ENCODE measurements at places on chromosomes 1 and 21. TPM values are rescaled to one million over a fixed set of nuclear protein-coding genes. Genes with fewer than 3 reads are reported as not detected.

Gene FMO5
- 0.27 TPM for total RNA-seq

Gene CDCA8
- total RNA-seq: 51.7 TPM

Gene CYP4X1
- not detected for total RNA-seq

Gene FABP3
- not detected for total RNA-seq

Gene GPR37L1
- 0.10 TPM for total RNA-seq

Gene KRTAP21-2
- total RNA-seq: not detected

Gene CRABP2
- 209 TPM for total RNA-seq

Gene GPR161
- total RNA-seq: 13.7 TPM

Gene NOS1AP
- 5.3 TPM for total RNA-seq

Gene LMO4
- 38.5 TPM for total RNA-seq

DNA sequence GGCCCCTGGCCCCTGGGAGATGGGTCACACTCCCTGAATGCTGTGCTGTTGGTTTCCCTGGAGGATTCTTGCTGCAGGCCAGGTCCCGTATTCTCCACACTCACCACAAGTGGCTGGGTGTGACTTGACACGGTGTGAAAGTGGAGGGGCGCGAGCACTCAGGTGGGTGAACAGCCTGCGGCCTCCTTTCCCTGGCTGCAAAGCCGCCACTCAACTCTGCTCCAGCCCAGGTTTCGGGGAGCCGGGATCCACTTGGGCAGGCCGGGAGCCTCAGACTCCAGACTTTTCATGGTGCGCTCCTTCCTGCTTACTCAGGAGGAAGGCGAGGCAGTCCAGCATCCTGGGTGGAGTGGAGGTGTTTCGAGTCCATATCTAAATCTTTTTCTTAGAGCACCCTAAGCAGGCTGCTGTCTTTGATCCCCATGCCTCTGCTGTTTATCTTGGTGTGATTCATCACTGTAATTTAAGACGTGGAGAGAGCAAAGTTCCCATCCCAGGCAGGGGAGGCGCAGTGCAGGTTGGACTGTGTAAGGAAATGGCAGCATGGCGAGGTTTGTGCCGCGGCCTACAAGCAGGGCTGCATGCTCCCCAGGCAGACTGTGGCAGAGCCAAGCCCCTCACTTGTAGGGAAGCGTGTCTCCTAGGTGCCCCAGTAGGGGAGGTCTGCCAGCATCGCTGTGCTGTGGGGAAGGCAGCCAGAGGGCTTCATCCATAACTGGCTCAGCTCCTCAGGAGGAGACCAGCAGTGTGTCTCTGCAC lies 29.6 kb downstream of the VANGL1 start:
- DNase-seq: peak; percentile 81

GRCh38 chr1:224497714-224498573 lies 63.3 kb upstream of the WDR26 start:
- no peak for DNase-seq

DNA sequence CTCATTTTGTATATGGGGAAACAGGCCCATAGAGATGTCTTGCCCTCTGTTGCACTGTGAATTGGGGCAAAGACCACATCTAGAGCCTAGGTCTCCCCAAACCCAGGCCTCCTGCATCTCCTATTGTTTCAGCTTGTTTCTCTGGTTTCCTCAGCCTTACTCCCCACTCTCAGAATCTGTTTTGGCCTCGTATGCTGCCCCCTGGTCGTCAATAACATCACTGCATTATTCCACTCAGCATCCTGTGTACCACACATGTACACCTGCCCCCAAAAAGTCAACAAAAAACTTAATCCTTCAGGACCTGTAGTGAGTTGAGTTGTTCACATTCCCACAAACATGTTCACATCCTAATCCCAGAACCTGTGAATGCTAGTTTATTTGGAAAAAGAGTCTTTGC lies 184.8 kb downstream of the BRINP2 start:
- DNase-seq: no peak

GRCh38 chr1:94528299-94528698 lies 13.3 kb downstream of the F3 start:
- DNase-seq: no peak

DNA sequence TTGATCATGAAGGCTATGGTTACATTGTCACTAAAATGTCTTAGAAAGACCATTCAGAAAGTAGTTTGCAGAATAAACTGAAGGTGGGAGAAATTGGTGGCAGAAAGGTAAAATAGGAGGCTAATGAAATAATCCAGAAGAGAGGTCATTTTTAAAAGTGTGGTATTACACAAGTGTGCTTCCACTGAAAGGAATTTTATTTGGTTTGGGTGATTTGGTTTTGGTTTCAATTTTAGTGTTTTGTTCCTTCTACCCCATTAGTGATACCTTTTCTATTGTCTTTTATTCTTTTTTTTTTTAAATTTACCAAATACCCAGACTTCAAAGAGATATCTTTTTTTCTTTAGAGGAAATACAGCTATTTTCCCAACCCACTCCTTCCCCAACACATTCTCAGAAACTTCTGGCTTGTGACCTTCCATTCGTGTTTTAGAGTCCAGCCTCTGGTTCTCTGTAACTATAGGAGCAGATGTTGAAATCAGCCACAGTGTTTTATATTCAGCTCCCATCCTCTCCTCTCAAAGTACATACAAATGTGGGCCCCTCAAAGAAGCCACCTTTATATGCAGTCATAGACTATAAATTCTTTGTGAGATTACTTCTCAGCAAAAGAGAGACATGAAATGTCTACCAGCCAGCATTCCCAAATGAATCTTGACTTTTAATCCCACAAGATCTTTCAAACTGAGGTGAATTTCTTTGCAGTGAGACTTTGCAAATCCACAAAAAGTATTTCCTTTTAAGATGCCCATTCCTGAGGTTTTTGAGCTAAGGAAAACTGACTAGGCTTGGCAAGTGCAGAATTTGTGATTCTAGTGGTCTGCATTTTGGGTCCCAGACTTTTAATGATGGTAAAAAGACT lies 42.0 kb upstream of the PALMD start:
- no peak for DNase-seq

GRCh38 chr1:109283748-109284600 lies 1.0 kb upstream of the PSRC1 start:
- DNase-seq: no peak

DNA sequence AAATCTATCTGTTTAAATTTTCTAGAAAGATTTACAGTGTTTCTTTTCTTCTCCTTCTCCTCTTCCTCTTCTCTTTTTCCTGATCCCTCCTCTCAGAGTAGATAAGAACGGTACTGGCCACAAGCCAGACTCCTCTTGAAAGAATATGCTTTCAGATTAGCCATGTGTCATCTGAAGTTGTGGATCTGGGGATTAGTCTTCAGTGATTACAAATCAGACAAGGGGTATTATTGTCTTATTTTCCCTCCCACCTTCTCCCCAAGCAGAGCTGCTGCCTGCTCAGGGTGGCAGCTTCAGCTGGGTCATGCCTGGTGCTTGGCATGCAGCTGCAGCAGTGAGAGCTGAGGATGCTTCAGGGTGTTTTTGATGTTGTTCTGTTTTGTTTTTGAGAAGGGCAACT lies 42.7 kb downstream of the SGIP1 start:
- no peak for DNase-seq

- DNase-seq: no peak
These were observed 56.7 kb downstream of the OVGP1 start for GRCh38 chr1:111370871-111371270.

DNA sequence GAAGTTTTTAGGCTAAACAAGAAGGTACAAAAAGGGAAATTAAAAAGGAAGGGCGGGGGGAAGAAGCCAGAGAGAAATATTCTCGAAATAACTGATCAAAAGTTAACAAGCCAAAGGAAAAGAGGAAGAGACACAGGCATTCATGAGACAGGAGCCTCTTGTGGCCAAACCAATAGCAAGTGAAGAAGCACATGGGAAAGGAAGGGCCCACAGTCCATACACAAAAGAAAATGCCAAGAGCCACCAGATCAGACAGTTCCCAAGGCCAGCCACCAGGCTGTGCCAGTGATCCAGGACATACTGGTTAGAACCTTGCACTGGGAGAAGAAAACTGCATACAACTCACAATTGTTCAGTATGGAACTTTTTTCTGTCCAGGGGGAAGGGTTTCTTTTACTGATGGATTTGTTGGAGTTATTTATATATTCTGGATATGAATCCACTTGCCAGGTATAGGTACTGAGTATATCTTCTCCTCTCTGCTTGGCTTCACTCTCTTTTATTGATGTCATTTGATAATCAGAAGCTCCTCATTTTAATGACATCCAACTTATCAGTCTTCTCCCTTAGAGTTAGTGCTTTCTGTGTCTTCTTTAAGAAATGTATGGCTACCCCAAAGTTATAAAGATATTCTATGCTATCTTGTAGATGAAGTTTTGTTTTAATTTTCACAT lies 76.8 kb downstream of the CD46 start:
- peak; percentile 73 for DNase-seq

DNA sequence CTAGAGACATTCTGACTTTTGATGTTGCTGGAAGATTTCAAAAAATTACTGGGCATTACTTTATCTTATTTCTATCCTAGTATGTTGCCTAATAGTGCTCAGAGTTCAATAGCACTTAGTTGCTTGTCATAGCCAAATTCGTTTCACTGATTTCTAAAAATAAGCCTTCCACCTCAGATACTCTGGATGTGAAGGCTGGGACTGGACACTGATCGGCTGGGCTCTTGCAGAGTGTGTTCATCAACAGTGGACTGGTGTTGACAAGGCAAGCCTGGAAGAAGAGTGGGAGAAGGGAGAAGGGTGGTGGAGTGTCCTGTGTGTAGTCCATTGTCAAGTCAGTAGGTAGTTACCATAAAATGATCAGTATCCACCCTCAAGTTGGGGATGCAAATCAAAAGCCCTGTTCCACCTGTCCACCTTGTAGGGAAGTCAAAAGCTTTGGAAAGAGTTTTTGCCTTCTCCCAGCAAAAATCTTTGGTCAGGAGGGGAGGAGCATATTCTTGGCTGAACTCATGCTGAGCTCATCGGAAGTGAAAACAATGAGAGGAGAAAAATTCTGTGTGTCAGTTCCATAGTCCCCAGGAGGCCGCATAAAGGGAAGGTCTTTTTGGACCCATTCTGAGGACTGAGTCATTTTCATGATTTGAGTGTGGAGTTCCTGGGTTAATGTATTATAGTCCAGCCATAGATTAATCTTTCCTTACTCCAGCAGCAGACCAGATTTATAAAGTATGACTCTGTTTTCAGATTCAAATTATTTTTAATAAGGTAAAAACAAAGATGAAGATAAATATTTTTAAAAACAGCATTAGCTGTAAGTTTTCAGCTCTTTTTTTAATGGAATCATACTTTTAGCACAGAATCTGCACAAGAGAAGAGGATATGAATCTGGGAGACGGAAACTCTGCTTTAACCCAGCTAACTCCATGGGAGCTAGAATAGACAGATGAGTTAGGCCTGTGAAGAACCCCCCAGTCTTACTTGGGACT lies 99.5 kb upstream of the BMP8A start:
- DNase-seq: no peak

- DNase-seq: no peak
These were observed 1.3 kb upstream of the ZP4 start for GRCh38 chr1:237891979-237892378.

DNA sequence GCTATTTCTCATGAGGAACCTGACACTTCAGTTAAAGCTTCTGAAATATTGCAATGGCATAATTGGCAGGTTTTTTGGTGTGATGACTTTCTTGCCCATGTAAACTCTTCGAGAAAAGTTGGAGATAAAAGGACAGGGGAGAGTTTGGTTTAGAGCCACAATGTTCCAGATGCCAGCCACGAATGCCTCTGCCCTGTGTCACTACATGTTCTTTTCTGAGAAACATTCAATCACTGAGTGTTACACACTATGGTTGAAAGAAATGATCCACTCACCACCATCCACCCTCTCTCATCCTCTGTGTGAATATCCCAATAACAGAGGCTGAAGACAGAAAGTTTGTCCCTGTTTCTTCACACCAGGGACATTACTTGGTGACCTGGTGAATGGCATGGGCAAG lies 66.4 kb downstream of the TNFSF4 start:
- DNase-seq: no peak

GRCh38 chr1:30764396-30764795 lies 6.8 kb upstream of the LAPTM5 start:
- no peak for DNase-seq

- DNase-seq: no peak
These were observed 185.1 kb upstream of the CAMK1G start for GRCh38 chr1:209398313-209398991.

- no peak for DNase-seq
These were observed 100.7 kb upstream of the PDE4B start for GRCh38 chr1:65691972-65692371.

DNA sequence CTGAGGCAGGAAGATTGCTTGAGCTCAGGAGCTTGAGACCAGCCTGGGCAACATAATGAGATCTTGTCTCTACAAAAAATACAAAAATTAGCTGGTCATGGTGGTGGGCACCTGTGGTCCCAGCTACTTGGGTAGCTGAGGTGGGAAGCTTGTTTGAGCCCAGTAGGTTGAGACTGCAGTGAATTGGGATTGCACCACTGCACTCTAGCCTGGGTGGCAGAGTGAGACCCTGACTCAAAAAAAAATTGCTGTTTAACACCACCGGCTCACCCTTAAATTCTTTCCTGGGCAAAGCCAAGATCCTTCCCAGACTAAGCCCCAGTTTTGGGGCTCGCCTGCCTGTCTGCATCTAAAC lies 6.6 kb upstream of the NSUN4 start:
- no peak for DNase-seq

DNA sequence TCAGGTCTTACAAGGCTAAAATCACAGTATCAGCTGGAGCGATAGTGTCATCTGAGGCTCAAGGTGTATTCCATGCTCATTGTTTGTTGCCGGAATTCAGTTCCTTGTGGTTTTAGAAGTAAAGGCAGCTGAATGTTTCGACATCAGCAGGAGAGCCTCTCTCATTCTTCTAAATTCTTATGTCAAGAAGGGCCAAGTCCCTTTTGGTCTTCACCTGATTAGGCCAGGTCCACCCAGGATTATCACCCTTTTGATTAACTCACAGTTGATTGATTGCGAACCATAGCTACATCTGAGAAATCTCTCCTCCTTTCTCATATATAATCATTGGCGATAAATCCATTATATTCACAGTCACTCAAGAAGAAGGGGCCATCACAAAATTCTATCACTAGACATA lies 806.7 kb upstream of the PRMT6 start:
- DNase-seq: no peak

DNA sequence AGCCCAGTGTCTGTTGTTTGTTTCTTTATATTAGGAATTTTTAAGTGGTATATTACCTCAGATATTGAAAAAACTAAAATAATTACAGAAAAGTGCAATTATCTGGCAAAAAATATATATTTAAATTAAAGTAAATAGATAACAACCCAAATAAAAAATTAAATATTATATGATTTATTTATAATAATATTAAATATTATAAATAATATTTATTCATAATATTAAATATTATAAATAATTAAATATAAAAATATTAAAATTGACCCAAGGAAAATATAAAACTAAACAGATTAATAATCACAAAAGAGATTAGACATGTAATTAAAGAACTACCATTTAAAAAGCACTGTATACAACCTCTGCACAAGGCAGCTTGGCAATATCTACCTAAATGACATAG lies 331.9 kb upstream of the POGK start:
- no peak for DNase-seq

- no peak for DNase-seq
These were observed 50.5 kb upstream of the CYP2J2 start for GRCh38 chr1:59977075-59977410.

Measured in HCT116 (cell line).